ENCODE measurements at places on chromosomes 16 and 17.

GRCh38 chr17:5352681-5353289, 66.7 kb downstream of the NUP88 start:
- no peak for DNase-seq

DNA sequence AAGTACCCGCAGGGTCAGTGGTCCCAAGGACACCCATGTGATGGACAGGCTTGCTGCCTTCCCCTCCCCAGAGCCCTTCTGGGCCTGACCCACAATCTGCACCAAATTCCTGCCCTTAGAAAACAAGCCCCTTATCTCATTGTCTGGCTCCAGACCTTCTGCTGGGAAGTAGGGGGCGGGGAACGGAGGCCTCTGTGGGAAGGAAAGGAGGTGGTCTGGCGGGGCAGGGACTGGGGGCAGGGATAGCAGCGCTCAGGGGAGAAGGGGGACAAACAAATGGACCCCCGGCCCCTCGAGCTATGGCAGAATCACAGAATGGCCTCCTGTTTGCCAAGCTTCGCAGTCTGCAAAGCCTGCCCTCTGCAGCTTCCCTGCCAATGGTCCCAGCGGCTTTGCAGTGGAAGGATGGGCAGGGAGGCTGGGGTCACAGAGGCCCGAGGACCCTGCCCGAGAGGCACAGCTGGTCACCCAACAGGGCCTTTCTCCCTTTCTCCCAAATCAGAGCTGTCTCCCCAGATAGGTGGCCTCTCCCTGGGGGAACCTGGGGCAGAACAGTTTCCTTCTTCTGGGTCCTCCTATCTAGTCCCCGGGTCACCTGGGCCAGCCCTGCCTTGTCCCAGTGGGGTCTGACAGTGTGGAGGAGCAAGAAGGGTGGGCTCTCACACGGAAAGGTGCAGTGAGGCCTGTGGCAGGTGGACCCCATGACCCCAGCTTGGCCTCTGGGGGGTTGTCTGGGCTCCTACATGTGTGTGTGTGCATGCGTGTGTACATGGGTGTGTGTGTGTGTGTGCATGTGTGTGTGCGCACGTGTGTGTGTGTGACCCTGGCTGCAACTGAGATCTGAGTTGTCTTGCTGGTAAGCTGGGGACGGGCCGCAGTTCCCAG, 25.5 kb downstream of the TMEM235 start:
- no peak for DNase-seq

DNA sequence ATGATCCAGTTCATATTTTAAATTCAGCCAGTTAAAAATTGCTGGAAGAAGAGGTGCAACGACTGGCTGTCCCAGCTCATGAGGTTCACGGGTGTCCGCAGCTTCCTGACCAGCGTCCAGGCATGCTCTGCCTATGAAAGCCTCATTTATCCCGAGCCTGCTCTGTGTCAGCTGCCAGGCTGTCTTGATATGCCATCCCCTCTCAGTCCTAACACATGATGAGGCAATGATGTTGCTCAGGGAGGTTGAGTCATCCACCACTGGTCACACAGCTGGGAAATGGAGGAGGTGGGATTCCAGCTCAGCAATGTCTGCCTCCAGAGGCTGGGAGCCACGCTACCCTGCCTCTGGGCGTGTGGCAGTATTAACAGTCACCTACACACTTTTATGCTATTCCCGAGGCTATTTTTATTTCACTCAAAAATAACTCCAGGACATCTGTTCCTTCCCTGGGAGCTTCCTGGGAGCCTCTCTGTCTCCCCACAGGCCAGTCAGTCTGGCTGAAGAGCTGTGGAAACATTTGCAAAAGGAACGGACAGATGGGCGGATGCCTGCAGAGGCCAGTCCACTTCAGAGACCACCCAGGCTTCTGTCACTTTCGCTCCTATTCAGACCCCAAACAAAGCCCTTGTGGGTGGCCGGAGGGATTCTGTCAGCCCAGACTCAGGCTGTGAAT, 22.5 kb downstream of the RAB11FIP4 start:
- DNase-seq, result no peak

- DNase-seq, result no peak
Observed at GRCh38 chr16:73308771-73309170, 260.8 kb upstream of the ZFHX3 start.

GRCh38 chr17:44467108-44467507, 36.1 kb downstream of the GPATCH8 start:
- no peak for DNase-seq

DNA sequence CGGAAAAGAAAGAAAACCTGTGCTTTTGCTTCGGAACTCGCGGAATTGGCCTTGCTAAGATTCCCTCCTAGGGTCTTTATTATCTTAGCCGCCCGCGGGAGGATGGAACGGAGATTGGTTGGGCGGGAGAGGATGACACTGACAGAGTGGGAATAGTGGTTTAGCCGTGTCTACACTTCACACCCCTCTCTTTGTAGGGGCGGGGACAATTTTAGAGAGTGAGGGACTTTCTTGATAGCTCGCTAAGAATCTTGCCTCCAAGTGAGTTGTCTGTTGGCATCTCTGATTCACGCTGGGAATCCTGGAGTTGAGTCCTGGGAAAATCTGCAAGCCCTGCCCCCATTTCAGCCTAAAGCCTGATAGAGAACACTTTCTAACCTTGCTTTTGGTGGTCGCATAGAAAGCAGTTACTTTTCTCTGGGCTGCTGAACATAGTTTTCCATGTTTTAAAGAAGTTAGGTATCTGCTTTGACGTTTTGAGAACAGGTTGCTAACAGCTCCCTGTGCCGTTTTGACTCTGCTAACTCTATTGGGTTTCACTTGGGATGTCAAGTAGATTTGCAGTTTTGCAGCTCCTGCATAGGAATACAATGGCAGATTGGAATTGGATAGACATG, 697 bp downstream of the NOL11 start:
- DNase-seq, result peak; percentile 11

DNA sequence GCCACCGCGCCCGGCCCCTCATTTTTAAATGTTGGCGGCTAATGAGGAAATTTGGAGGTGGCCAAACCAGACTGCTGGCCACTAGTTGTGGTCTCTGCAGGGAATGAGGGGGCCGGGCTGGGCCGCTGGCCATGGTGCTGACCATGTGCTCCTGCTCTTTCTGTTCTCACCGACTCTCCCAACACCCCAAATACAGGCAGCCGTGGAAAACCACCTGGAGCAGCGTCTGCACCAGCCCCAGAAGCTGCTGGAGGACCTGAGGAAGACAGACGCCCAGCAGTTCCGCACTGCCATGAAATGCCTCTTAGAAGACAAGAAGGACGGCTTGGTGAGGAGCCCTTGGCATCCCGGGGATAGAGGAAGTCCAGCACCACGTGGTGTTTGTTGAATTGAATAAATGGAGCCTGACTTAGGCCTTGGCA, 21.3 kb downstream of the OTOA start:
- no peak for DNase-seq

GRCh38 chr17:15886804-15887203, 58.1 kb upstream of the ADORA2B start:
- no peak for DNase-seq

- DNase-seq, result peak; percentile 88
Observed at GRCh38 chr17:29568331-29569244, at the start of gene TP53I13. Gene TP53I13 (plus strand): TSS chr17:29568701. CDS start chr17:29568759, 58 bp downstream.

GRCh38 chr17:17897442-17897841, 60.7 kb upstream of the SREBF1 start:
- DNase-seq, result no peak

DNA sequence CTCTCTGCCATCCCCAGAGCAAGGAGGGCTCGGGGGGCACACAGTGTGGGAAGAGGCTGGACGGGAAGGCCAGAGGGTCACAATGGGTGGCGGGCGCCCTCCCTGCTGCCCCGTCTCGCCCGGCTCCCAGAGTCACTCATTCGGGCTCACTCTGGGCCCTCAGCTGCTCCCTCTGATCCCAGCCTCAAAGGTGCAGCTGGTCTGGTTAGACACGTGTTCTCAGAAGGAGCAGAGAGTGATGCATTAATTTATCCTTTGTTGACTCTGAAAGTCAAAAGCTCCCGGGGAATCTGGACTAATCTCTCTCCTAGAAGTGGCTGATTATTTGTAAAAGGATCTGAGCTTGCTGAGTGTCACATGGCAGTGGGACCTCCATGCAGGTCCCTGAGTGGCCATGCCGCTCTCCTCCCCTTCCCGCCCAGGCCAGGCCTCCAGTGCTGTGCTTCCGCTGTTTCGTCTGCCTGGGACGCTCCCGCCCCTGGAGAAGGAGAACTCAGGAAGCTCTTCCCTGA, 87.5 kb downstream of the SEC14L1 start:
- no peak for DNase-seq

- no peak for DNase-seq
Observed at GRCh38 chr17:57523926-57524632, 221.0 kb downstream of the CCDC182 start.

DNA sequence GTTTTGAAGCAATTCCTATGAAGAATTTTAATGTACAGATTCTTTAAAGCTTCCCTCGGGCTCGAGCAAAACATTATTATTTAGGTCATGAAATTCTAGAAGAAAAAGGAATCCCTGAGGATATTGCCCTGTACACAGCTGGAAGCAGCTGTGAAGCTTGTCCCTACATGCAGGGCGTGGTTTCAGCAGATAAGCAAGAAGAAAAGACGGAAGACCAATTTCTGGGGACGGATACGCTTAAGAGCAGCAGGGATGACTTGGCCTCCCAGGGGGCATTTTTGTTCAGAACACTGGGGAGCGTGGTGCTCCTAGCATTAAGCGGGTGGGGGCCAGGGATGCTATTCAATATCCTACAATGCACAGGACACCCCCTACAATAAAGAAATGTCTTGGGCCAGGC, 34.3 kb downstream of the LITAF start:
- DNase-seq, result no peak

DNA sequence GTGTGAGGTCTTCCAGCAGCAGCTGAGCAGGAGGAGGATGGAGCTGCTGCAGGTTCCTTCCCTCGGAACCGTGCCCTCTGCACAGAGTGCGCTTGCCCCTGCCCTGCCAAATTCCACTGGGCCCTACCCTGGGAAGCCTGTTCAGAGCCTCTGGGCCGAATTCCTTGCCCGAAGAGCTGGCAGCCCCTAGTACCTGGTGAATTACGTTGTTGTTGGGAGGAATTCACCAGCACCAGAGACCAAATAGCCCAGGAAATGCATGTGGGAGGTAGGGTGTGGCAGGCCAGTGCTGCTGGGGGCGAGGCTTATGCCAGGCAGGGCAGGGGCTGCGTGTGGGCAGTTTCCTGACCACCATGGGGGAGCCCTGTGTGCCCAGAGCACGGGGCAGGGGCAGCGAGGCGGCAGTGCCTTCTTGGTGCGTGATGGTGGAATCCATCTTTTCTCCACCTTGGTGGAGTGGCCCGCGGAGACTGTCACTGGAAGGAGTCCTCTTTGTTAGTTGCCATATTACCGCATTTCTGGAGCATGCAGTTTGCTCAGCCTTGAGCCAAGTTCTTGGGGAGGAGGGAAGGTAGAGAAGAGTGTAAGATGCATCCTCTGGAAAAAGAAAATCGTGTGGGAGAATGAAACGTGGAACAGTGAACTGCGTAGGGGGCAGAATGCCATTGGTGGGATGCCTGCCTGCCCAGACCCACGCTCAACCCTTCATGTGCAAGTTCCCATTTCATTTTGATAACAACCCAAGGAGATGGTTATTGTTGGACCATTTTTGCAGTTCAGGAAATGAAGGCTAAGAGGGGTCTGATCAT, 2.3 kb downstream of the MRC2 start:
- no peak for DNase-seq

DNA sequence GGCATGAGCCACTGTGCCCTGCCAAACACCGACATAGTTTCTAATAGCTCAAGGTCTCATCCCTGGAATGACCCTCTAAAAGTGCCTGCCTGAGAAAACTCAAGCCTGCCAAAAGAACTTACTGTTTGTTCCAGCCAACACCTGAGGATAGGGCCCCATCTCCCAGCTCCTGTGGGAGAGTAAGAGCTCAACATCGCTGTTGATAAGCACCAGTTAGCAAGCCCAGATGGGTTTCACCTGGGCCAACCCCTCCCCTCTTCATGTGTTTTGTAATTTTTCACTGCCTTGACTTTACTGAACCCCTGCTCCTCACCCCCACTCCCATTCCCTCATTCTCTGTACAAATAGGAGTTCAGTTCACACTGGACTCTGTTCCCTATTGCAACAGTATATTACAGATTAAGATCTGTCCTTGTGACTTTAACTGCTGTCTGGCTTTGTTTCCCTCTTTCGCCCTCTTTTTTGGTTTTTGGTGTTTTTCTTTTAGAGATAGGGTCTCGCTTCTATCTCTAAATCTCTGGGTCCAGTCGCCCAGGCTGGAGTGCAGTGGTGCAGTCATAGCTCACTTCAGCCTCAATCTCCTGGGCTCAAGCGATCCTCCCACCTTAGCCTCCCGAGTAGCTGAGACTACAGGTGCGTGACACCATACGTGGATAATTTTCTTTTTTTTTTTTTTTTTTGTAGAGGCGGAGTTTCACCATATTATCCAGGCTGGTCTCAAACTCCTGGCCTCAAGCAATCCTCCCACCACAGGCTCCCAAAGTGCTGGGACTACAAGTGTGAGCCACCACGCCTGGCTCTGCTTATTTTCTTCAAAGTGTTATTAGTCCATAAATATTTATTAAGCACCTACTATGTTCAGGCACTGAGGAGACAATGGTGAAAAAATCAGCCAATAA, 12.3 kb downstream of the NUPR1 start:
- no peak for DNase-seq

- no peak for DNase-seq
Observed at GRCh38 chr16:1556254-1556653, 22.8 kb downstream of the TMEM204 start.

DNA sequence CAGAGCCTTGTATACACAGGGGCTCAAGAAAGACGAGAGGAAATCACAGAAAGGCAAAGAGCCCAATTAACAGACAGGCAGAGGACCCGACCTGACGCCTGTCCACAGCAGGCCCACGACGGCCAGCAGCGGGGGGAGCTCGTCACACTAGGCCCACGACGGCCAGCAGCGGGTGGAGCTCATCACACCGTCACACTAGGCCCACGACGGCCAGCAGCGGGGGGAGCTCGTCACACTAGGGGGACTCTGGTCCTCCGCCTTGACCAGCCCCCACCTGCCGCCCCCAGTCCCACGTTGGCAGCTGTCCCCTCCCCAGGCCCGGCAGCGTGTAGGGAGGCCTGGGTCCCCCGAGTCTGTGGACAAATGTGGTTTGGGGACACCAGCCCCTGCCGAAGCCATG, 23.7 kb upstream of the GNG13 start:
- DNase-seq, result no peak

- DNase-seq, result no peak
Observed at GRCh38 chr17:55424893-55425540, 3.4 kb upstream of the MMD start.

Measured in stimulated activated CD4-positive, alpha-beta T cell treated with anti-CD3 and anti-CD28 coated beads, Interleukin-4, amount 100 ng/mL, for 48 hours (primary cell).